ENCODE measurements at places on chromosomes 7 and 10.

DNA sequence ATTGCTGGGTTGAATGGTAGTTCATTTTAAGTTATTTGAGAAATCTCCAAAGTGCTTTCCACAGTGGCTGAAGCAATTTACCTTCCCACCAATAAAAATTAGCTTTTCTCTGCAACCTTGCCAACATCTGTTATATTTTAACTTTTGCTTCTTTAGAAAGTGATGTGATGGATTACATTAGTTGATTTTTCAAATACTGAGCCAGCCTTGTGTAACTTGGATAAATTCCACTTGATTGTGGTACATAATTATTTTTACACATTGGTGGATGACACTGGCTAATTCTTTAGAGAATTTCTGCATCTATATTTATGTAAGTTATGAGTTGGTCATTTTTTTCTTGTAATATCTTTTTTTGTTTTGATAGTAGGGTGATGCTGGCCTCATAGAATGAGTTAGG, 634.1 kb downstream of the GALNT17 start:
- no peak for DNase-seq

DNA sequence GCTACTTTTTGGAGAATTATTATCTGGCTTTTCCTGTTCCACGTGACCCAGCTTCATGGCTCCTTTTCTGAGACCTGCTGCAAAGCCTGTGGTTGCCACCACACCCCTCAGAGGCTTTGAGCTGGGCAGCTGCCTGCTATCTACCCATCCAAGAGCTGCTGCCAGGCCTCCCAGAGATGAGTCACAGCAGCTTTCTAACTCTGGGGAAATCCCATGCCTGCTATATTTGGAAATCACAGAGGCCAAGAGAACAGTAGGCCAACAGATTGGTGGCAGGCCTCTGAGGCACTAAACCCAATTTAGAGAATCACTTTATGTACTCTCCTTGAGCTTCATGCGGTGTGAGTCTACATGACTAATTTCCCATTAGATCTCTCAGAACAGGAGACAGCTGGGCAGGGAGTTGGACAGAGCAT, 35.2 kb downstream of the SGCE start:
- no peak for DNase-seq

DNA sequence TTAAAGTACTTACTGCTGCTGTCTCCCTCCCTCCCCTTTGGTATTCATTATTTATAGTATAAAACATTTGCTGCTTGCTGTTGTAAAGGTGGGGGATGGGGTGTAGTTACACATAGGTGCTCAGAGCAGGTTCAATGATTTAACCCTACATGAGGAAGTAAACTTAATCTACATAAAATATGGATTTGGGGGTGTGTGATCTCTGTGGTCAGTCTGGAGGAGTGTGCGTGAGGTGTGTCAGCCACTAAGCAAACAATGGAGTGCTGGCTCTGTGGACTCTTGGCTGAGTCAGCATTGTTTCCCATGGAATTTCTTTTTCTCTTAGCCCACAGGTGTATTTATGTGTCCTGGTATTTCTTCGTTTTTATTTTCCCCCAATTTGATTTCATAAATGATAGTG, 133.9 kb downstream of the AUTS2 start:
- DNase-seq: no peak

DNA sequence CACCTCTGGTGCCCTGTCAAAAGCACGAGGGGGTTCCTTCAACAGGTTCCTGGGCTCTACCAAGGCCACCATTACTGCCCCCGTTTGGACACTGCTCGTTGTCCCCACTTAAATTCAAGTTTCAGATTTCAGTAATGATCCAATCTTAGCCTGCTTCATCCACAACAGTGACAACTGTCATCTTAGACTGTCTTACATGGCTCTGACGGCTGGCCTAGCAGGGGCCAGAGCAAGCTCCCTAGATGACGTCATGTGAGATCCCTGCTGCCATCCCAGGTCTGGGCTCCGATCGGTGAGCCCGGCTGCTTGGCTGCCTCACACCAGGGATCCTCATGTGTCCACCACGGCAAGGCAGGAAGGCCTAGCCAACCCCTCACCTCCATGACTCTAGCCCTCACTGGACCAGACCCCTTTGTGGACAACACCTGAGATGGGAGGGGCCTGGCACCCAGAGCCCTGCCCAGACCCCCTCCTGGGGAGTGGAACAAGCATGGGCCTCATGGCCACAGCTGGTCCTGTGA, 82.5 kb downstream of the FAM53B start:
- no peak for DNase-seq

DNA sequence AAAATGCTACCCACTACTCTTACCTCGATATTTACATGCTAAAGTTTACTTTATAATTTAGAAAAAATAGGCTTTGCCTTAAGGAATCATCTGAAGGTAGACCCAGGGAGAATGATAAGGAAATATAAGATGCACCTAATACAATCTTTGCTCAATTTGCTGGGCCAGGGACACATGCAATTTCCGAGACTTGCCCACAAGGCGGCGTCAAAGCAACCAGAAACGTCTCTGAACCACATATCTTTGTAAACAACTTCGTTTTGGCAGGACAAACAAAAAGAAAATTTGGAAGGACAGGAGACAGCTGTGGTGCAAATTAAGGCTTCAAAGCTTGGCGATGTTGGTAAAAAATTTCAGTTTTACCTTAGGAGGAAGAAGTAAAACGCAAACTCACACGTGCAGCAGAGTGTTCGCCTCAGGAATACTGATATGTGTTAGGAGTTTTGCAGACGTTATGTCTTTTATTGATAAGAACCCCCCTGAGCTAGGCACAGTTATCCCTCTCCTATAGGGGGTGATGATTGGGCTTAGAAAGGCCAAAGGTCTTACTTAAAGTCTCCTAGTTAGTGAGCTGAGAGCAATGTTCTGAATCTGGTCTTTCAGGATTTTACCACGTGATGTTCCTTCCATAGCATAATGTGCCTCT, 134.3 kb downstream of the PRKCQ start:
- peak; percentile 60 for DNase-seq

DNA sequence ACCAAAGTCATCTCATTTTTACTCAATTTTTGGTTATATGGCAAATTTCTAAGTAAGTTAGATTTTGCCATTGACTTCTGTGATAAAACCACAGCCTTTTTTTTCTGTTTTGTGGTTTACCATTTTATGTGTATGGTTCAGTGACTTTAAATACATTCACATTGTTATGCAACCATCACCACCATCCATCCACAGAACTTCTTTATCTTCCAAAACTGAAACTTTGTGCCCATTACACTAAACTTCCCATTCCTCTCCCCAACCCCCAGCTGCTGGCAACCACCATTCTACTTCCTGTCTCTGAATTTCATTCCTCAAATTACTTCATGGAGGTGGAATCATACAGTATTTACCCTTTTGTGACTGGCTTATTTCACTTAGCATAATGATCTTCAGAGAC, 280.4 kb upstream of the TCERG1L start:
- DNase-seq: no peak

DNA sequence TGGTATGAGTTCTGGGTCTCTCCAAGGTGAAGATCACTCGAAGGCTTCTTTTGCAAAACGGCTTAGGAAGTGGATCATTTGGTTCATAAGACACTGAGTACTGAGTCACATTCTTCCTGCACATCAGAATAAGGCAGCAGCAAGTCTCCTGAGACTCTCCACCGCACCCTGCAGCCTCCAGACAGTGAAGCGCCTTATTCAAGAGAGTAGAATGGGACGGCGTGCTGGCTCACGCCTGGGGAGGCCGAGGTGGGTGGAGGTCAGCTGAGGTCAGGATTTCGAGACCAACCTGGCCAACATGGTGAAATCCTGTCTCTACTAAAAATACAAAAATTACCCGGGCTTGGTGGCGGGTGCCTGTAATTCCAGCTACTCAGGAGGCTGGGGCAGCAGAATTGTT, 70.3 kb downstream of the C10orf143 start:
- DNase-seq: no peak

- no peak for DNase-seq
Observed at GRCh38 chr7:107889992-107890391, 991 bp upstream of the DLD start.

Data from activated gamma-delta T cell treated with Interleukin-2 at 50 U/mL for 16 hours (primary cell).